ENCODE measurements at places on chromosomes 4 and X. TPM values are rescaled to one million over a fixed set of nuclear protein-coding genes. Genes with fewer than 3 reads are reported as not detected.

PDGFRA gene
- 295 TPM for total RNA-seq

LDB2 gene
- total RNA-seq, result 15.5 TPM

SPANXA1 gene
- total RNA-seq, result not detected

MGAT4D gene
- not detected for total RNA-seq

XG gene
- total RNA-seq, result 2.5 TPM

SLC25A43 gene
- 24.8 TPM for total RNA-seq

DUX4 gene
- not detected for total RNA-seq

CFAP47 gene
- total RNA-seq, result under 0.01 TPM

AMOT gene
- total RNA-seq, result 5.2 TPM

ASMT gene
- not detected for total RNA-seq

DMRTC1 gene
- total RNA-seq, result not detected

All from regular cardiac myocyte (primary cell).